ENCODE measurements at places on chromosomes 2 and 18. TPM values are rescaled to one million over a fixed set of nuclear protein-coding genes. Genes with fewer than 3 reads are reported as not detected.

GRCh38 chr18:79781331-79781941 is 16.3 kb upstream of the KCNG2 start:
- DNase-seq = no peak

DNA sequence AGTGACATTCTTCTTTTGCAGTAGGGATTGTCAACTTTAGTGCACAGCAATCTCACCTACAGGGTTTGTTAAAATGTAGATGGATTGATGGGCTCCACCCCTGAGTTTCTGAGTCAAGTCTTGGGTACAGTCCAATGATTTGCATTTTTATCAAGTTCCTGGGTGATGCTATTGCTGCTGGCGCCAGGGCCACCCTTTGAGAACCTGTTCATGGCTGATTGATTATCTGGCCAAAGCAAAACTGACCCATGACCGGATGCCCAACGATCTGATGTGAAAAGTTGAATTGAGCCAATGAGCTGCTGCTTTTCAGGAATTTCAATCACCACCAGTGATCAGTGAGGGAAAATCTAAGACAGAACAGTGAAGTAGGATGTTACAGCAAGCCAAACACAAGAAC is 675.3 kb downstream of the TMEM182 start:
- DNase-seq = no peak

DNA sequence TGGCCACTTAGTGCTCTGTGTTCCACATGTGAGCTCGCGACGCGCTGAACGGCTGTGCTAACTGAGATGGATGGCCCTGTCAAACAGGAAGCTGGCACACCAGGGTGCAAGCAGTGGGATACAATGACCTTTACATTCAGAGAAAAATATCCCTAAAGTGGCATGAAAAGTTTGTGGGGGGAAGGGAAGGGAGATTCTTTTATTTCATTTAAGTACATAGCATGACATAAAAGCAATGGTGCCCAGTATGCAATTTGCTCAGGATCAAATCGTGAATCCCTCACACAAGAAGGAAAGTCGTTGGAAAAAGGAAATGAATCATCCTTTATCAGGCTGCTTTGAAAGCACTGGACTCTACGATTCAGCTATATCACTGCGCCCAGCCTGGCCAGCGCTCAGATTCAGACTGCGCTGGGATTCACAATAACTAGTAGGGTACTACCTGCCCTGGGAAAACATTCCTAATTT is 26.0 kb downstream of the SATB2 start:
- DNase-seq = peak; percentile 62

DNA sequence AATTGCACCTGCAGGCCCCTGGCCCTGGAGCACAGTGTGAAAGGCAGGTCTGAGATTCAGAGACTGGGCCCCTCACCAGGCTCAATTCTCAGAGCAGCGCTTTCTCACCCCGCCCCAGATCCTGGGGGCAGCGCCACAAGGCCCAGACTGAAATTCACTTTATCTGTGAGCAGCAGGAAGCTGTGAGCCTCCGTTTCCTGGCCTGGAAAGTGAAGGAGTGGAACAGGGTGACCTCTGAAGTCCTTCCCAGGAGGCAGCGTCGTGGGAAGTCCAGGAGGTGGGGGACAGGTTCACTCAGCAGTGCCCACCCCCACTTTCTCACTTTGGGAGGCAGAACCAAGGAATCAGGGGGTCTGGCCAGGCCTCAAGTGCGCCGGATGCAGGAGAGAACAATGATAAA is 235.4 kb downstream of the NDUFA10 start:
- DNase-seq = no peak

GRCh38 chr2:235723371-235723770 is 229.5 kb downstream of the AGAP1 start:
- no peak for DNase-seq

- no peak for DNase-seq
Measured at GRCh38 chr2:52178845-52179244, 1146.9 kb upstream of the NRXN1 start.

DNA sequence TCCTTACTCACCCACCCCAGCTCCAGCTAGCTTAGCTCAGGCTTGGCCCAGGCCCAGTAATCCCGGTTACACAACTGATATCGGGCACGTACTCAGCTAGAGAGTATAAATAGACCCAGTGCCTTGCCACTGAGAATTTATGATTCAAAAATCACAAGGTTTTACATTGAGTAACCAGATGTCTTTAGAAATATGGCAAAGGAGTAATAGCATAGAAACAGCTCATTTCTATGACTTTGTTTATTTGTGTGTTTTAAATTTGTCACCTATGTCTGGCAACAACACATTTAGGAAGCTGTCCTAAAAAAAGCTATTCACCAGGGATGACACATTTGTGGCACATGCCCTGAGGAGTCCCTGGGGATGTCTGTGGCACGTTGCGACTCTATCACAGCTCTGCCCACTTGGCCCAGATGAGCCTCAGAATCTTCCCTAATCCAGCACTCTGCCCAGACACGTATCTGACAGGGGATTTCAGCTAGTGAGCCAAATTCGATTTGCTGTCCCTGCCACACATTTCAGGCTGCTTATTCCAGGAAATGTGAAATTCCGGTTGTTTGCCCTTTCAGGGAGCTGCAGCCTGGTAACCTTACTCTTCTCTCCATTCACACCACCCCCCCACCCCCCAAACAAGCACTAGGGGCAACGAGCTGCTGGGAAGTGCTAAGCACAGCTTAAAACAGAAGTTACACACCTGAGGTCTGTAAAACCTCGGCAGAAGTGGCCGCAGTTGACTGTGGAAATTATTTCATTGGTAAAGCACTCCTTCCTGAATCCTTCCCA is 85.4 kb upstream of the ZCCHC2 start:
- peak; percentile 70 for DNase-seq

- peak; percentile 66 for DNase-seq
Measured at GRCh38 chr18:74806700-74807416, 209.2 kb downstream of the ZNF407 start.

GRCh38 chr2:224190936-224191270 is 151.8 kb upstream of the SERPINE2 start:
- no peak for DNase-seq

DNA sequence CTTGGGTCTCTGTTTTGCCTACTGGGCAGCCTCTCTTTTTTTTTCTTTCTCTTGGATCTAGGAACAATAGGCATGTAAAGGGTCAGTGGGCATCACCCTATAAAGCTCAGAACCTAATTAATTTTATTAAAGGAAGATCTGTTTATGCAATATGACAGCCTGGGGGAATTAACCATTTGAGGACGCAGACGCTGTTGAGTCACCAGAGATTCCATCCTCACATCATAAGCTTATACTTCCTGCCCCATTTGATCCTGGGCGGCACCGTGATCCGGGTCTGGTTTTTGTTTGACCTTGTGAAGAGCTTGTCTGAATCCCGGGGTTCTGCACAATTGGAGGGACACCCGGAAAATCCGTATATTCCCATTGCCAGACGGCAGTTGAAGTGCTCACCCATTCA is 16.8 kb upstream of the BCL11A start:
- no peak for DNase-seq

DNA sequence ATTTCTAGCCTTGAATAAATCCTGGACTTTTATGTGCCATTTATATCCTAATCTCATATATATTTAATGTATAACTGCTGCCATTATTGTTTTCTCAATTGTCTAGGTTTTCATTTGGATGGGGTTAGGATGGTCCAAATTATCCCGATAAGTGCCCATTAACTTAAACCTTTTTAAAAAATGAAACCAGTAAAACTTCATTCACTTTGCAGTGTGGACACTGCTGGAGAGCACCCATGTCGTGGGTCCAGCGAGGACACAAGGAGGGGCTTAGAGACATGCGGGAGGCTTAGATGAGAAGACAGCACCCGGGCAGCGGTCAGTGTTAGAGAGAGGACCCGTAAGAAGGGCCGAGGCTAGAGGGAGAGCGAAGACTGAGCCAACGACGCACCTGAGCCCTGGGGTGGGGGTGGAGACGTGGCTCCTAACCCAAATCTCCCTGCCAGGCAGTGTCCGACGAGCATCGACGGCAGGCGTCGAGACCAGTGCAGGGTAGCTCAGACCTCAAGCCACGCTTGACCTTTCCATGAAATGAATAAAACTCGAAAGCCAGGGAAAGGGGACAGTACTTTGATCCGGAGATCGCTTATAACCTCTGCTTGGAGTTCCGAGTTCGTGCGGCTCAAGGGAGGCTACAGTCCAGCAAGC is 9.0 kb upstream of the EN1 start:
- DNase-seq = no peak

Gene ASPRV1
- total RNA-seq = 0.34 TPM

DNA sequence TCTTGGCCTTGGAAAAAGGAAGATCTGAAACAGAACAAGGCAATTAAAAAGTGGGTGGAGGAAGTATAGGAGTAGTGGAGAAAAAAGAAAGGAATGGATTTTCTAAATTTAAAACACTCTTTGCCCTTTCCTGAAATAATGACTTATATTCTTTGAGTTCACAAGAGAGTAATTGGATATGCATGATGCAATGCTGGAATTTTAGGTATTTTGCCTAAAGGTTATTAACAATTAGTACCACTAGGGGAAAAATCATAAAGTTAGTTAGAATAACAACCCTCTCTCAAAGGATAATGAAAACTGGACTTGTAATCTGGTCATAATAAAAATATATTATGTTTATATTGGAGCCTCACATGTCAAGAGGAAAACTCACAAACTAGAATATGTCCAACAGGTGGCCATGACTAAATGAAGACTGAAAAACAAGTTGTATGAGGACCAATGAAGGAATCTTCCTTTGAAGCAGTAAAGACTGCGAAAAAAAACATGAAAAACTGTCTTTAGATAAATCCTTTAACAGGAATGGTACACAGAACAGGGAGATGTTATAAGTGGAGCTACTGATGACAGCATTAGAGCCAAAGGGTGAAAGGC is 281.8 kb downstream of the NCKAP5 start:
- no peak for DNase-seq

Gene CD207
- total RNA-seq = not detected

- no peak for DNase-seq
Measured at GRCh38 chr2:226131299-226131784, 668.3 kb downstream of the IRS1 start.

Gene TTR
- not detected for total RNA-seq

Gene PIGN
- total RNA-seq = 58.4 TPM

- DNase-seq = peak; percentile 30
Measured at GRCh38 chr2:190583507-190584337, 49.2 kb upstream of the NEMP2 start.

Gene YWHAQ
- 304 TPM for total RNA-seq

- peak; percentile 63 for DNase-seq
Measured at GRCh38 chr18:71252351-71252865, 963.6 kb downstream of the SOCS6 start.

Gene ABCG5
- not detected for total RNA-seq

Gene PLCL1
- 0.51 TPM for total RNA-seq

Gene SERPINB2
- not detected for total RNA-seq

DNA sequence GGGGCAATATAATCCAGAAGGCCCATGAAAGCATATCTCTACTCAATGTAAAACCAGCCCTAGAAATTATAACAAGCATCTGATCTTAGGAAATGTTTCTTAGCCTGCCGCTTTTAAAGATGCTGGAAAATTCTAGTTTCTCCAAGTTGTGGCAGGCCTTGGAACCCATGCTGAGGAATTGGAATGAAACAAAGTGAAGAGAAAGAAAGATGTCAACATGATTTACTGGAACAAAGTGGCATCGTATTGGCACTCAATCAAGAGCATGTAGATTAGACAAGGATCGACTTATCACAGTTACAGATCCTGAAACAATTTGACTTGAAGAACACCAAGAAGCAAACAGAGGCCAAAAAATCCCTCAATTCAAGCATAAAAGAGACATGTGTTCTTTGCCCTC is 28.7 kb downstream of the CNTNAP5 start:
- DNase-seq = no peak

- peak; percentile 5 for DNase-seq
Measured at GRCh38 chr18:67771271-67771670, 254.8 kb upstream of the DSEL start.

DNA sequence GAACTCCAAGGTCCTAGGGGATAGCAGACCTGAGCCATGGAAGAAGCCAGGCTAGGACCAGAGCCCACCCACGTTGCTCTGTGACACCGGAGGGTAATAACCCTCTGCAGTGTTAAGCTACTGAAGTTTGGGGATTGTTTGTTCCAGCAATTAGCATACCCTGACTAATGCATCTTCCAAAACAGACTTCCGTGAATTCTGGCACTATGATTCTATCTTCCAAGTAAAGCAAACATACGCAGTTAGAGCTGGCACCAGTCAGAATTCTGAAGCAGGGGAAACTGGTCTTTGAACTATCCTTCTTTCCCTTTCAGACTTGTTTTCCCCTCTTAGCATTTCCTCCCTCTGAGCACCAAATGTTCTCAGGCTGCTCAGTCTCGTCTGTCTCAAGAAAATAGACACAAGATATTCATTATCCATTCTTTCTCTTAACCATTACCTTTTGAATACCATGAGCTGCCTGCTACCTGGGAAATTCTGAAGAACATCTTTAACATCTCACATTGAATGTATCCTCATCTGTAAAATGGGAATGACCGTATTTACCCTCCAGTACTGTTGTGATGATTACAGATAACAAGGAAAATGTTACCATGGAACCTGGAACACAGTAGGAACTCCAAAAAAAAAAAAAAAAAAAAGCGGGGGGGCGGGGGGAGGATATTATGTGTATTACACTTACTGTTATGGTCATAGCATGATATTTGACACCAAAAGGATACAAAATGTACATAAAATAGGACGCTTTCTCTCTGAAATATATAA is 108.2 kb downstream of the TCF4 start:
- peak; percentile 89 for DNase-seq

DNA sequence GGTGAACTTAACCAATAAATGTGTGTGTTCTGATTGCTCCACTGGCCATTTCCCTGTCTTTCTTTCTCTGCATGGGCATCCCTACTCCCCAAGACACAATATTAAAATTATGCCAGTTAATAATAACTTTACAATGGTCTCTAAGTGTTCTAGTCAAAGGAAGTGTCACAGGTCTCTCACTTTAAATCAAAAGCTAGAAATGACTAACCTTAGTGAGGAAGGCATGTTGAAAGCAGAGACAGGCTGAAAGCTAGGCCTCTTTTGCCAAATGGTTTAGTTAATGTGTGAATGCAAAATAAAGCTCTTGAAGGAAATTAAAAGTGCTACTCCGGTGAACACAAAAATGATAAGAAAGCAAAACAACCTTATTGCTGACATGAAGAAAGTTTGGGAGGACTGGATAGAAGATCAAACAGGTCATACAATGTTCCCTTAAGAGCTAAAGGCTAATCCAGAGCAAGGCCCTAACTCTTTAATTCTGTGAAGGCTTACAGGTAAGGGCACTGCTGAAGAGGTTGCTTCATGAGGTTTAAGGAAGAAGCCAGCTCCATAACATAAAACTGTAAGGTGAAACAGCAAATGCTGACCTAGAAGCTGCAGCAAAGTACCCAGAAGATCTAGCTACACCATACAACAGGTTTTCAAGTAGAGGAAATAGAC is 44.0 kb upstream of the ARHGAP15 start:
- no peak for DNase-seq

- no peak for DNase-seq
Measured at GRCh38 chr2:235381261-235381912, 112.5 kb upstream of the AGAP1 start.

Gene ZAP70
- not detected for total RNA-seq

Gene AGXT
- total RNA-seq = not detected

GRCh38 chr18:48785736-48786454 is 164.9 kb downstream of the SMAD7 start:
- no peak for DNase-seq

GRCh38 chr2:101368376-101368775 is 18.9 kb downstream of the CREG2 start:
- DNase-seq = no peak

- DNase-seq = no peak
Measured at GRCh38 chr2:1912771-1913170, 168.5 kb upstream of the PXDN start.

Gene TNFAIP6
- not detected for total RNA-seq

Data from dermis blood vessel endothelial cell (primary cell).